ENCODE measurements at places on chromosomes 16 and 17.

- DNase-seq, result no peak
These were observed 121.1 kb downstream of the WWOX start for GRCh38 chr16:78220571-78220970.

- no peak for DNase-seq
These were observed 302.7 kb downstream of the MAF start for GRCh38 chr16:79297805-79298204.

DNA sequence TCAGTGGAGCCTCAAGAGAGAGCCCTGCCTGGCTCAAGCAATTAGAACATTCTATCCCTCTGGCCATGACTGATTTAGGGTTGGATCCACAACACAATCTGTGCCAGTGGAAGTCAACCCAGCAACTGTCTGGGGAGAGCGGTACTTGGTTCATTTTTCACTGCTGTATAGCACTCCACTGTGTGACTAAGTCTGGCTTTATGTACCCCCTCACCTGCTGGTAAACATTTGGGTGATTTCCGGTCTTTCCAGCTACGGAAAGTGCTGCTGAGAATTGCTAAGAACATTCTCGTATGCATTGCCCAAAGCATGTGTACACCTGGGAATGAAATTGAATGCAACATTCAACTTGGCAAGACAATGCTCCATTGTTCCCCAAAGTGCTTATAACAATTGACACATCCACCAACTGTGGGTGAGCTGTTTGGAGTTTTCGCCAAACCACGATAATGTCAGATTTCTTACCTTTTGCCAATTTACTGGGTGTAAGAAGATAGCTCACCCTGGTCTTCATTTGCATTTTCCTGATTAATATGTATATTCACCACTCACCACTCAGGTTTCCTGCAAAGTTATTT lies 63.5 kb upstream of the MED9 start:
- DNase-seq, result no peak

GRCh38 chr17:66711881-66712321 lies 123.0 kb upstream of the CACNG5 start:
- DNase-seq, result no peak

- no peak for DNase-seq
These were observed 8.3 kb downstream of the PRPF8 start for GRCh38 chr17:1676401-1676800.

- no peak for DNase-seq
These were observed 5.3 kb downstream of the GPRC5B start for GRCh38 chr16:19879241-19879792.

GRCh38 chr17:77382356-77382911 lies 241.7 kb downstream of the SEC14L1 start:
- no peak for DNase-seq

DNA sequence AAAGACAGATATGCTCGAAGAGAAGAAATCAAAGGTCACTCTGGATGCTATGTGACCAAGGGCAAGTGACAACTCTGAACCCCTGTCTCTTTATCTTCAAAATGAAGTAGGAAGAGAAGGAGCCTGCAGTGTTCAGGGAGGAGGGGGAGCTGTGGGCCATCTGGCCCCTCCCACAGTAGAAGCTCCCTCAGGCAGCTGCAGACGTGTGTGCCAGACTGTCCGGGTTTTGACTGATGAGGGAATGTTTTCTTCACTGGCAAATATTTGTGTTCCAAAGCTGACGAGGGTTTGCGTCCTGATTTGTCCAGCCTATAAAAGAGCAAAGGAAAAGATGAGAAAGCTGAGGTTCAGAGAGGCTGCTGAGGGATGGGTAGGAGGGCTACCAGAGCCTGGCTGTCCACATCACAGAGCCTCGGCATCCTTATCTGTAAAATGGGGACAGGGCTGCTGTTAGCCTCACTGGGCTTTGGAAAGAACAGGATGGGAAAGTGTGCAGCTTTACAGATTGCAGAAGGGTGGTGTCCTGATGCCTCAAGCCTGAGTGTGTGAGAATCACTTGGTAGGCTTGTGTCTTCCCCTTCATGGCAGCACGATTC lies 1.8 kb upstream of the GINS2 start:
- DNase-seq, result no peak

DNA sequence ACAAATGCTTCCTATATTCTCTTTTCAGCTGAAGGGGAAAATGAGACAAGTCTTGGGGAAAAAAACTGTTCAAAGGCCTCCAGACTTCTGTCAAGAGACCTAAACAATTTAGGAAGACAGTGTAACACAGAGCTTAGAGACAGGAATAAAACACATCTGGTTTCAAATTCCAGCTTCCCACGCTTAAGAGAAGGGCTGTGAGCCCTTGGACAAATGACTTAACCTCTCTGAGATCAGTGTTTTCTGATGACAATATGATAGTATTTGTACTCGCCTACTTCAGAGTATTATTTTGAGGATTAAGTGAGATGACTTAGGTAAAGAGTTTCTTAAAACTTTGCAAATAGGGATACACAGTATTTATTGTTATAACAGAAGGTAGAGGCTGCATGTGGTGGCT lies 29.5 kb downstream of the SMURF2 start:
- no peak for DNase-seq

GRCh38 chr17:51056813-51057510 lies 63.7 kb downstream of the SPAG9 start:
- no peak for DNase-seq

- no peak for DNase-seq
These were observed 35.5 kb downstream of the KSR1 start for GRCh38 chr17:27491713-27492190.

DNA sequence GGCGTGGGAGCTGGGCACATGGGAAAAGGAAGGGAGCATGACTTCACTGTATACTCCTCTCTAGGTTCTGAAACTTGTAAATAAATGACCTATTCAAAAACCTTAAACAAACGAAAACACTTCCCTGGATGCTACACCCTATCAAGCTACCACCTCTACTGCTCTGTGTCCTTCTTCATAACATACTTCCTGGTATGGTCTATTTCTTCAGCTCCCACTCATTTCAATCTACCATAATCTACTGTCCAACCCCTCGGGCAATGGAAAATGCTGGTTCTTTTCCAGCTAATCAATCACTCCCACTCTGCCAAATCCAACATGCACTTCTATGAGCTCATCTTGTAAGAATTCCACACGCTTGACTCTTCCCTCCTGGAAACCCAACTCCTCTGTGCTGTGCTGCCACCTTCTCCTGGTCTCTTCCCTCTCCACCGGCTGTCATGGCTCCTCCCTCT lies 42.4 kb downstream of the AMFR start:
- DNase-seq, result no peak

DNA sequence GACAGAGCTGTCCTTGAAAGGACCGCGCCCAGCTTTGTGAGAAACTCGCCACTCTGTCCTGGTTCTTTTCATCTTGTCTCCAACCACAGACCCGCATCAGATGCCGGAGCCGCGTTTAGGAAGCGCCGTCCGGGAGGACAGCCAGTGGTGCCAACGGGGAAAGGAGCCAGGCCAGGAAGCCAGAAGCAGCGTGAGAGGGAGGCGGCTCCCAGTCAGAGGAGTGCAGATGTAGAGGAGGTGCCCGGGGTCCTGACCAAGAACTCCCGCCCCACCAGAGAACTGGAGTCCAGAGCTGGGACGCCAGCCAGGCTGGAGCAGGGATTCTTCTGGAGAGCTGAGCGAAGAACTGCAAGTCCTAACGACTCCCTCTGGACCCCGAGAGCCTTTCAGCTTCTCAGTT lies 49.3 kb upstream of the TNRC6C start:
- no peak for DNase-seq

- no peak for DNase-seq
These were observed 25.8 kb downstream of the ABR start for GRCh38 chr17:1153795-1154546.

- DNase-seq, result no peak
These were observed 56.3 kb downstream of the MRM3 start for GRCh38 chr17:838486-838885.

GRCh38 chr16:6165330-6165979 lies 1067.9 kb upstream of the EEF2KMT start:
- no peak for DNase-seq

- no peak for DNase-seq
These were observed 83.7 kb downstream of the CPPED1 start for GRCh38 chr16:12719972-12720371.

DNA sequence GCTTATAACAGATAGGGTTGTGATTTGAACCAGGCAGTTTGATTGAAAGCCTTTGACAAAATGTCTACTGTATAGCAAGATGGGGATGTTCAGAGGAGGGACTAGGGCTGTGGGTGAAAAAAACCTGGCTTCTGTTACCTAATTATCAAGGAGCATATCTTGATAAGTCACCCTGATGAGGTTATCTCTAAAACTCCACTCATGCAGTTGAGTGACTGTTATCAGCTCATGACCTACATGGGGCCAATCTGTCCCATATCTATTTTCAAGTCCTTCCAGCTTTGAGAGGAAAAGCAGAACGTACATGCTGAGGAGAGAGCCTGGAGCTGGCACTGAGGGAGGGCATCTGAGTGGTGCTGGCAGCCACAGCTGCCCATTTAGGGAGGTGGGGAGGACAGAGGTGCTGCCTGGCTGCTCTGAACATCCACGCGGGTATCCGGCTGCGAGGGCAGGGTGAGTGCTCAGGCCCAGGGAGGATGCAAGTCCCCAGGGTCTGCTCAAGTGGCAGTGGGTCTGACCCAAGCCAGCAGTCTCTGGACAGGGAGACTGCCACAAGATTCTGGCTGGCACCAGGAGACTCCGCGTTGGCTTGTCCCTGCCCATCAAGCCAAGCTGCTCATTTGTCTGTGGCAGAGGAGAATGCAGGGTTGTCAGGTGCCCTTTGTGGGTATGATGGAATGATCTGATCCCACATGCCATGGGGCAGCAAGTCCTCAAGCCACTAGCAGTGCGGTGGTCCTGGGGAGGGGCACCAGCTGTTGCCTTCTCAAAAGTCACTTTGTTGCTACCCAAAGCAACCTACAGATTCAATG lies 29.2 kb downstream of the ATPAF2 start:
- DNase-seq, result no peak

GRCh38 chr17:70767102-70767701 lies 597.9 kb downstream of the KCNJ2 start:
- DNase-seq, result no peak

Data from activated CD4-positive, alpha-beta T cell treated with anti-CD3 and anti-CD28 coated beads for 24 hours (primary cell).